Activated naive CD8-positive, alpha-beta T cell treated with anti-CD3 and anti-CD28 coated beads for 36 hours (primary cell): ENCODE measurements at places on chromosomes 1 and 21.

DNA sequence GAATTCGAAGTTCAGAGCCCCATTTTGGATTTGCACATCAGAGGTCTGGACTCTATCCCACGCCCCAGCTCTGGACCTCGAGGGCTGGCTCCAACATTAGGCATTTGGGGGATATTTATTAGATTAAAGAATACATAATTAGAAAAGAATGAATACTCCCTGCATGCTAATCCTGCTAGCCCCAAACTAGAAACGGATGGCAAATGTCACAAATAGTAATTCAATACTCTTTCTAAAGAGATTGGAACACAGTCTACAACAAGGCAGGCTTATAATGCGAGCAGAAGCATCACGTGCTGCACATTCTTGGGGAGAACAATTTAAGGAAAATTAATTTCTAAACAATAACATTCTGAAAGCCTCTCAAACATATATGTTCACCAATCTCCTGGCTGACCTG, 27.7 kb upstream of the RAP1A start:
- no peak for DNase-seq

GRCh38 chr1:71566413-71566812, 485.6 kb upstream of the ZRANB2 start:
- DNase-seq: no peak

DNA sequence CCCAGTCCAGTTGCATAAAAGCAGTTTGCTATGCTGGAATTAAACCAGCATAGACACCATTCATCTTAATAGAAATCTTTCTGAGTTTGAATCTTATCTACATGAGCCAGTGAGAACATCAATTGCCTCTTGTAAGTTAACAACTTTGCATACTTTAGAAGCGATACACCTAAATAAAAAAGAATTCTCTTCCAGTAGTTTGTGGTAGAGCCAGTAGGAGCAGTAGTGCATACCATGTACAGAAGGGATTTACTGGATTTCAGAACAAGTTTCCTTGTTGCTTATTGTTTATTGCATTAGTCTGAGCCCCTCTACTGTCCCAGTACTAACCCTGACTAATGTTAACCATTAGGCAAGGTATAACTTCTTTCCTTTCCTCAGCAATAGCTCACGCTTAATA, 313.1 kb downstream of the TGFB2 start:
- DNase-seq: no peak

DNA sequence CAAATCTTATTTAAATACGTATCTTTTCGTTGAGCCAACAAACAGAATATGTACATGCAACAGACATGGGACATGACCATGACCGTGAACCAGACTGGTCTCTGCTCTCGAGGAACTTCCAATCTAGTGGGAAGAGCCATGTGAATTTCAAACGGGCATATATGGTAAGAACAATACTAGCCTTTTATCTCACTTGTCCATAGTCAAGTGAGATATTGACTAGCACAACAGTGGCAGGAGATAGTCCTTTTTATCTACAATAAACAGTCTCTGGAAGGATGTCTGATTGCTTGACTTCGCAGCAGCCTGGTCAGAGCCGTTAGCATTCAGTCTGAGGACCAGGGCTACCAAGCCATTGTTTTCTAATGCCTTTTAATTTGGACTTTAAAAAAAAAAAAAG, 12.6 kb upstream of the PLA2G2C start:
- no peak for DNase-seq

DNA sequence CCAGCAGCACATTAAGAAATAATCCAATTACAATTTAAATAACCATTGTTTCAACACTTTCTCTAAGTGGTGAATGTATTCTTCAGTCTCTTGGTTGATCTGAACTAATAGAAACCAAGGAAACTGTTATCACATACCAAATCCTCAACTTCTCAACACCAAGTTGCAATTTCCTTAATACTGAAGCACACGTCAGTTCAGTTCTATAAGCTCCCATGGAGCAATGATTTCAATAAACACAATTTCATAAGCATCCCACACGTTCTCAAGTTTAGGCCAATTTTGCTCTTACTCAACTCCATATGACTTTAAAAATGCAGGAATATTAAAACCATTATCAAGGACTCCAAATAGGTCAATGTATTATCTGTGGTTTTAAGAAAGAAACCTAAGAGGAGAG, 5.8 kb upstream of the ERG start:
- DNase-seq: no peak

GRCh38 chr1:182595641-182596240, 6.7 kb upstream of the RNASEL start:
- DNase-seq: peak; percentile 48

GRCh38 chr1:48217856-48218255, 4.7 kb upstream of the SLC5A9 start:
- DNase-seq: no peak

DNA sequence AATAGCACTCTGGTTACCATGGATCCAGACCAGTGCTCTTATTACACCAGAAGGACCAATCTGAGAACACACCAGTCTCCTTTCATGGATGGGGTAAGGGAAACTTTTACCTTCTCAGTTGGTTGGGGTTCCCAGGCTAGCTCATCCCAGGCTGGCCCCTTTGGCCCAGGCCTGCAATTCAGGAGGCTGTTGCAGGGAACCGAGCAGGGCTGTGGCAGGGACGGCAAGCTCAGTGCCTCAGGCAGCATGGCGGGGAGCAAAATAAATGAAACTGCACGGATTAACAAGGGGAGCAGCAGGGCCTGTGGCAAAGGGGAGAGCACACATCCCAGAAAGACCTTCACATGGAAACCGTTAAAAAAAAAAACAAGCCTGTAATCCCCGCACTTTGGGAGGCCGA, 57.0 kb downstream of the DMRTB1 start:
- no peak for DNase-seq
